CD8-positive, alpha-beta T cell (primary cell): ENCODE measurements at places on chromosomes 4 and X. TPM values are rescaled to one million over a fixed set of nuclear protein-coding genes. Genes with fewer than 3 reads are reported as not detected.

GRCh38 chrX:148534291-148534690 is 33.9 kb downstream of the AFF2 start:
- no peak for DNase-seq

GRCh38 chrX:15848576-15848975 is 6.0 kb downstream of the AP1S2 start:
- no peak for DNase-seq

DNA sequence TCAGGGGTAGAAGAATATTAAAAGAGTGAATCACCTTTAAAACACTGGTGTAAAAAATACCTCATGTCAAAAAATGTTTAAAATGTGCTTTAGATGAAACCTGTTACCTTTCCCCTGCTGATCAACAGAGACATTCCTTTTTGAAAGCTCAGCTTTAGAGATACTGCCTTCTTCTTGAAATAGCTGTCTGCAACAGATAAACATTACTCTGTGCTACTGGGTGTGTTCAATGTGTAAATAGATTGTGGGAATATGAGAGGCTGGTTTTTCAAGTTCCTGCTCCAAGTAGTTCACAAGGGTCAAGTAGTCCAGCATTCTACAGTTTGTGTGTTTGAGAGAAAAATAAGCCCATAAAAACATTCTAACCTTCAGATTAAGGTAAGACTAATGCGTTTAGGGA is at the start of gene SYTL5:
TSS of gene SYTL5 (plus strand) at position 263 of the 400 bp plus-strand sequence. CDS start 27,337 bp downstream, outside the sequence.
- no peak for DNase-seq

- no peak for DNase-seq
Measured at GRCh38 chrX:48939524-48940228, 17.7 kb downstream of the OTUD5 start.

GAGE12J gene
- not detected for total RNA-seq

GRCh38 chr4:5706486-5707290 is 1.7 kb downstream of the EVC2 start:
- DNase-seq, result no peak

NLRP2B gene
- not detected for total RNA-seq

GATA1 gene
- not detected for total RNA-seq

DNA sequence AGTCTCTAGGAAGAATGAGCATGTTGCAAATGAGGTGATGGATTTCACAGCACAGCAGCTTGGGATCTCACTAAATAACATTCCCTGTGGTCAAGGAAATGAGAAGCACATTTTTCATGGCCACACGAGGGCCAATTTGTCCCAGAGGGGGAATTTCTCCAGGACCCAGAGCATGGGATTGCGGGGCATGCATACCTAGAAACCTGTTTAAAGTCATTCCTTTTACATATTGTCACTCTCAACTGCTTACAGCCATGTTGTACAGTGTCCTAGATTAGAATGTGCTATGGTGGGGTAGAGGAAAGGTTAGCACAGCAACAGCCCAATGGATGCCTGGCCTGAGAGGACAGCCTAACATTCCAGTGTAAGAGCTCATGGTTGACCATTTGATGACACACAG is 37.4 kb upstream of the NLGN4X start:
- no peak for DNase-seq

PRRG1 gene
- total RNA-seq, result not detected
